NCI-H2081 (cell line): ENCODE measurements at places on chromosomes 7 and 10.

DNA sequence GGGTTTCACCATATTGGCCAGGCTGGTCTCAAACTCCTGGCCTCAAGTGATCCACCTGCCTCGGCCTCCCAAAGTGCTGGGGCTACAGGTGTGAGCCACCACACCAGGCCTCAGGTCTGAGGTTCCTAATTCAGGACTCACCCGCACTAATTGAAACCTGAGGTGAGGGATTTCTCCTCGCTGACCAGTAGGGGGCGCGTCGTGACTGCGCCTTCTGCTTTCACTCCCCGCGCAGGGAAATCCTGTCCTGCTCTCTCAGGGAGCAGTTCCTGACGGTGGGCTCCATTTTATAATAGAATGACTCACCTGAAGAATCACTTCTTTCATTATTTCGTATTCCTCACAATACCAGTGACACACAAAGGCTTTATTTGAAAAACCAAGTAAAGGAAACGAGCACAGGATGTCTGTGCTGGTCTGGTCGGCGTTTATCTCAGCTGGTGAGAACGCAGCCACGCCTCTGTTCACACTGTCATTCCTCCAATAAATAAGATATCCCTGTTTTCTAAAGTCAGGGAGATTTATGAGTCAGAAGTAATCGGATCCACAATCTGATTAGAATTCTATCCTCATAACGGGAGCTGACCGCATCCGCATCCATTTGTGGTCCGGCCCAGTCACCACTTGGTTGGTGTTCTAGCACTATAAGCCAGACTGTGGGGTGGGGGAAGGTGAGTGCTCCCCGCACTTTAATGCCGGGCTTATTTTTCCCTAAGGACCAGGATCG, 35.4 kb downstream of the BAG3 start:
- DNase-seq: peak; percentile 59

DNA sequence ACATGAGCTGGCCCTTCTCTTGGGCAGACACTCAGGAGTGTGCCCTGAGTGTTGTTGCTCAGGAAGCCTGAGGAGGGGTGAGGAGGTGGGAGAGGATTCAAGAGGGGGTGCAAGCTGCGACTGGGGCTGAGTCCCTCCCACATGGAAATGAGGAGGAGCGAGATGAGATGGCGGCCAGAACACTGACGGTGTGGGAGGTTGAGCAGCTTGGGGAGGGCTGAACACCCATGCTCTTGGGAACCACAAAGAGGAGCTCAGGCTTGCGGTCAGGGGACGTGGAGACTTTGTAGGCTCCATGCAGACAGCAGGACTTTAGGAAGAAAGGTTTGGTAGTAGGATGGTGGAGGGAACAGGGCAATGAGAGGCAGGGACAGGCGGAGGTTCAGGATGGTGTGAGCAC, 163.2 kb upstream of the SHH start:
- DNase-seq: no peak

GRCh38 chr10:112721080-112721698, 228.9 kb upstream of the TCF7L2 start:
- peak; percentile 3 for DNase-seq

DNA sequence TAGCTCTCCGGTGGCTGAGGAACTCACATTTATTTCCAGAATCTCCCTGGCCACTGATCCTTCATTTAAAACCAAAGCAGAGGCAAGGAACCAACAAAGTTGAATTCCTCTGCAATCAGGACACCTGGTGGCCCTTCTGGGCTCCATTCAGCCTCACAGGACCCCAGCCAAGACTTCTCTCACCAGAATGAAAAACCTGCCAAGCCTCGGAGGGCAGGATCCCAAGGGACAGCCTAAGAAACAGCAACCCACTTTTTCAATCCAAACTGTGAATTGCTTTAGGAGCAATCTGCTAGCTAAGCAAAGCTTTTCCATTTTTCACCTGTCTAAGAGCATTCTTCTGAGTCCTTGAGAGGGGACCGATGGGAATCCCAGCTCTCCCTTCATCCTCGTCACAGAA, 34.6 kb downstream of the OAT start:
- no peak for DNase-seq

- DNase-seq: no peak
These were observed 71.7 kb downstream of the SH3PXD2A start for GRCh38 chr10:103783681-103784080.

GRCh38 chr7:103894656-103895596, 94.5 kb downstream of the RELN start:
- DNase-seq: no peak

- DNase-seq: no peak
These were observed 542.0 kb downstream of the TNS3 start for GRCh38 chr7:47039904-47040303.

GRCh38 chr10:82402906-82403401, 528.0 kb downstream of the NRG3 start:
- no peak for DNase-seq

- no peak for DNase-seq
These were observed 2.5 kb downstream of the SAP25 start for GRCh38 chr7:100570954-100571828.

- peak; percentile 66 for DNase-seq
These were observed 42.5 kb downstream of the STK32C start for GRCh38 chr10:132264966-132265889.

DNA sequence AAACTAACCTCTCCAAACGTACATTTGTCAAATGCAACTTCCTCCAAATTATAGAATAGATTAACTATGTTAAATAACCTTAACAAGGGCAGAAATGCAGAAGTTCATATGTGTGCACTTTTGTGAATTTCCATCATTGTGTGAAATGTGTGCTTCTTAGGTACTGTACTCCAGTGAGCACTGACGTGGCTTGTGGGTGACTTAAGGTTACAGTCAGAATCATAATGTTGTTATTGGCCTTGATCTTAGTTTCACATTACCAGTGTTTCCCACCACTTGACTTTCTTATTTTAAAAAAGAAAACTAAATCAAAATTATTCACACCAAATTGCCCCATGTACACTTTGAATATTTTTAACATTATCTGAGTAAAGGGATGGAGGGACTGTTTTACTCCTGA, 155.1 kb upstream of the FZD8 start:
- DNase-seq: no peak

DNA sequence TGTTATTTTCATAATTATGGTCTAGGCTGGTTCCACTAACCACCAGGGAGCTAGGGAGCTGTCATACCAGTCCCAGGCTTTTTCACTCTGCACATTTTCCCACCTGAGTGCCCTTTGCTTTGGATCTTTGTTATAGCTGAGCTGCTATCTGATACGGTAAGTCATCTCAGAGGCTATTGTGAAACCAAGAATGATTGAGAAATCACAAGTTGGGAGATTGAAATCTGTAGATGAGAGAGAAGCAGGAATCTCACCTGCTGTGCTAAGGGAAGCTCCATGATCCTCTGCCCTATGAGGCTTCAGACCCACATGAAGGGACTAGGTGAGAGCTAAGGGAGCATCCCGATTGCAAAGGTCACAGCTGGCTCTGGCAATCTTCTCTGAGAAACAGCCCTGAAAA, 307.8 kb downstream of the REEP3 start:
- DNase-seq: no peak

- no peak for DNase-seq
These were observed 238.8 kb upstream of the BMPER start for GRCh38 chr7:33666531-33666930.

DNA sequence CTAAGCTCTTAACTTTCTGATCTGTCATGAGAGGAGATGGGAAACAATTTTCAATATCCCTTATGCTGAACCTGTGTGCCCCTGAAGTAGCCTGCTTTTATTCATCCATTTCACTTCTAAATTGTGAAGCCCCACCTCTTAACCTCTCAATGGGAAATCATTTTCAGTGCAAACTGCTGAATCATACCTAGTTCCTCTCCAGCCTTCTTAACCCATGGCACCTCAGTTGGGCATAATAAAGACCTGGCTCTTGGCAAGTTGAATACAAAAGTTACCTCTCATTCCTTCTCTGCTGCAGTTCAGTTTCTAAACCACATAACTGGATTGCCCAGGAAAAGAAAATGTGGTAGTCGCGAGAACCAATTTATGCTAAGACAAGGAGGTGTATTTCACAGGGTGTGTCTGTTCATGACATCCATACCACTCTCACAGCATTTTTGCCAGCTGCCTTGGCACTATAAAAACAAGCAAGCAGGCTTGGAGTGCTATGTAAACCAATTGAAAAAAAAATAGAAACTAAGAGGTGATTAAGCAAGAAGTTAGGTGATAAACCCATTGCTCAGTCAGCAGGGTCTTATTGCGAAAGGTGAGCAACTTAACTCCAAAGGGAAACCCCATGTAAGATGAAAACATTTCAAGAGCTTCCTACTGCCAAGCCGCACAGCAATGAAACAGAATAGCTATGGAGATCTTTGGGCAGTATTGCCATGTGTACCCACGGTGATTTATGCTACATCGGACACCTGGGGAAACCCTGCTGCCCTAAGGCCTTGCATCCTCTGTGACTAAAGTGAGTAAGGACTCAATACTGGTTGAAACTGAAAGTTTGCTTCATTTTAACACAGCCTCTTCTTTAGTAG, 57.0 kb upstream of the DKK1 start:
- no peak for DNase-seq

GRCh38 chr10:48965460-48965859, 25.8 kb upstream of the LRRC18 start:
- no peak for DNase-seq

DNA sequence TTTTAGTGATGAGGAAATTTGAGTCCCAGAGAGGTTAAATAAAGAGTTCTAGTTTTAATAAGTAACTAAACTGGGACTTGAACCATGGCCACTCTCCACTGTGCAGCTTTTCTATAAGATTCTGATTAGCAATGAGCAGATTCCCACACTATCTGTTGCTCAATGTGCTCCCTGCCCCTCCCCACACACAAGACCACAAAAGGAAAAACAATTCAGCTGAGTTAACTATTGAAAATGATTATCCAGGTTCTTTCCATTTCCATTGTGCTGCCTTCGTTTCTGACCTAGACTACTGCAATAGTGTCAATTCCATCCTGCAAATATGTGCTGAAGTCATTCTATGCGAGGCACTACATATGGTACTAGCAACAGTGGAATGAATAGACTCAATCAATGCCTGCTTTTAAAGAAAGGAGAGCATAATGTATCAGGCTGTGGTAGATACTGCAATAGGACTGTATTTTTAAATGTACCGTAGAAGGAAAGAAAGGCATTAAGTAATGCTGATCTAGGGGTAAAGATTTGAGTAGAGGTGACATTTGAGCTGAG, 97.0 kb downstream of the SEMA3C start:
- no peak for DNase-seq

- no peak for DNase-seq
These were observed 611.9 kb upstream of the FOXK1 start for GRCh38 chr7:4070214-4070613.

DNA sequence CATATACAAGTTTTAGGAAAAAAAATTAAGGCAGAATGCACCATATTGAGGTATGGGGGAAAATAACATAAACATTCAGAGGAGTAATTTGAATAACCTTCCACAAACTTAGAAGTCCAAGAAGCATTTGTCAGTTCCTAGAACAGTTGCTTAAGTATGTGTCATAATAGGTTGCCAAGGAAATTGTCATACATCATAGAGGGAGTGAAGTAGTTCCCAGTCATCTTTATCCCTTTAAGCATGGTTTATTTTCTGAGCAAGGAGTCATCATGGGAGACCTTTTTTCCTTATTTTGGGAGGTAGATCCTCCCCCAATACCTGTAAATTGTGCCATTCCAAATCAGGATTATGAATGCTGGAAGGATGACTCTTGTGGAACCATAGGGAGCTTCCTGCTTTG, at the start of gene SSMEM1:
Gene SSMEM1 (plus strand): TSS at position 219 of the 400 bp plus-strand sequence. CDS start 51 bp downstream, at position 270.
- no peak for DNase-seq

GRCh38 chr7:101589052-101589451, 40.0 kb downstream of the MYL10 start:
- no peak for DNase-seq

DNA sequence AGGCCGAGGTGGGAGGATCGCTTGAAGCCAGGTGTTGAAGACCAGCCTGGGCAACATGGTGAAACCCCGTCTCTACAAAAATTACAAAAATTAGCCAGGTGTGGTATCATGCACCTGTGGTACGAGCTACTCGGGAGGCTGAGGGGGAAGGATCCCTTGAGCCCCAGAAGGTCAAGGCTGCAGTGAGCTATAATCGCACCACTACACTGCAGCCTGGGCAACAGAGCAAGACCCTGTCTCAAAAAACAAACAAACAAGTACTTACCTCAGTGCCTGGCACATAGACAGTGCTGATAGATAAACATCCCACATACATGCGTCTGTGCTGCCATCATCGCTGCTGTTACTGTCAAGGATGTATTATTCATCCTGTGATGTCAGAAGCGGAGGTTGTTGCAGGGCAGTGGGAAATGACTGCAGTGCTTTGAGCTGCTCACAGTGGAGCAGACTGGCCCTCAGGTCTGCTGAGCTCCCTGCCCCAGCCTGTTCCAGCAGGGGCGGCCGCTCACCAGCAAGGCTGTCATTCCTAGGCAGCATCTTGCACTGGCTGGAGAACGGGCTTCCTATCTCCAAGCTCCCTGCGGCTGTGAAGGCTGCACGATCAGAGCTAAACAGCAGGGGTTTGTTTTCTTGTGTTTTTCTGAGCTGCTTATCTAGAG, 18.6 kb downstream of the FOXK1 start:
- no peak for DNase-seq

- no peak for DNase-seq
These were observed 38.2 kb downstream of the WNT2 start for GRCh38 chr7:117284692-117285091.

DNA sequence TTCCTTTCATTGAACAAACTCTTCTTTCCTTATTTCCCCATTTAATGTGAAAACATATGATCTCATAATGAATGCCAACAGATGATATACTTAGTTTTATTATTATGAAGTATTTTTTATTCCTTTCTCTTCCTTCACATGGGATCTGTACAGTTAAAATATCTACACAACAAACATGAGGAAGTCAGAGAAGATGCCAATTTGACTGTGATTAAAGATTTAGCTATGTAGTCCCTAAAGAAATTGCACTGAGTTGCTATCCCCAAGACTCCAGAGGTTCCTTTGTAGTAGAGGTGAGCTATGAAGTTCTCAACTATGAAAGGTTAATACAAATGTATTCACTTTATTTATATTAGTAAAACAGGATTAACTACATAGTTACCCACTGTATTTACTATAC, 60.6 kb upstream of the LRRN3 start:
- DNase-seq: no peak

DNA sequence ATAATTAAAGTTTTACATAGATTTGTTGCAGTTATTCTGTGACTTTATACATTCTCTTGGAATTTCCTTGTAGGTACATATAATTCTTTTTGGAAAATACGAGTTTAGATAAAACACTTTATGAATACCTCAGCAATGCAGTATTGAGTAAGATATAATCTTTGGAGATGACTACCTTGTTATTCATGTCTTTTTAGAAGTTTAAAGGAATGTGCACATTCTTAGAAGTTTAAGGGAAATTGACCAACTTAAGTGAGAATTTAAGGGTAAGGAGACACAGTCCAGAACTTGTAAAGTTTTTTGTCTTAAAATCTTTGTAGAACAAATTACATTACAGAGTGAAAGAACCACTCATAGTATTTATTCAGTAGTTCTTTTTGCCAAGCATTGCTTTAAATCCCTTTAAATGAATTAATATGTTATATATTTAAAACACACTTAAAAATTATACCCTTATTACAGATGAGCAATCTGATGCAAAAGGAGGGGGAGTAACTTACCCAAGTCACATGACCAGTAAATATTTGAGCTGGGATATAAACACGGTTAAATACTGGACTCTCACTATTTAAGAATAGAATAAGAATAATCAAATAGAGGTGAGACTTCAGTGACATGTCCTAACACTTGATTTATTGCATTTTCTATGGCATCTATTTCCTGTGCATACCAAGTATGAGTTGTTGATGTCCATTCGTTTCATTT, 139.5 kb upstream of the FERD3L start:
- no peak for DNase-seq

GRCh38 chr7:78709658-78710057, 743.8 kb downstream of the MAGI2 start:
- no peak for DNase-seq

- no peak for DNase-seq
These were observed 83.0 kb downstream of the TAF3 start for GRCh38 chr10:7901256-7901655.
